ENCODE measurements at places on chromosomes 6 and 20. TPM values are rescaled to one million over a fixed set of nuclear protein-coding genes. Genes with fewer than 3 reads are reported as not detected.

GRCh38 chr6:131431718-131432117, 141.3 kb upstream of the ARG1 start:
- DNase-seq, result no peak

DNA sequence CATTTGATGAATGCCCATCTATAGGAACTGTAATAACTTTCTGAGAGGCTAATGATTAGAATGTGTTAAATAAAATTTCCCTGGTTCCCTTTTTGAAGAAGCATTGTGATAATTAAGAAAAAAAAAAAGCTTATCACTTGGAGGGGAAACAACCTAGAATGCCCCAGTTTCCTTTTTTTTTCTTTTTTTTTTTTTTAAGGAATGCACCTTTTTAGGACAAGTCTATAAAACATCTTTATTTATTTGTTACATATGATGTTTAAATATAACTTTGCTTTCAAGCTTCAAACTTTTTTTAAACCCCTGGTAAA, 7.3 kb upstream of the MRPS10 start:
- no peak for DNase-seq

DNA sequence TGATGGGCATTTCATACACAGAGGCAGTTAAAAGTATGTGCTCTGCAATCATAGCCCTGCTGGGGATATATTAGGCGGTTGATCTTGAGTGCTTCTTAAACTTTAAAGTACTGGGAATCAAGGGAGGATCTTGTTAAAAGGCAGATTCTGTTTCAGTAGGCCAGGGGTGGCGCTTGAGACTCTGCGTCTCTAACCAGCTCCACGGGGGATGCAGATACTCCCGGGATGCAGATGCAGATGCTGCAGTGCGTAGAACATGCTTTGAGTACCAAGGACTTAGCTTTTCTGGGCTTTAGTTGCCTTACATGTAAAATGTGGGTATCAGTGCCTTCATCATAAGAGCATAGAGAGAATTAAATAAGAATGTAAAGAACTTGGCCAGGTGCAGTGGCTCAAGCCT, 44.4 kb upstream of the ENPP5 start:
- no peak for DNase-seq

- no peak for DNase-seq
Observed at GRCh38 chr6:167946007-167946406, 51.5 kb upstream of the KIF25 start.

GRCh38 chr20:44187772-44188709, 1.1 kb upstream of the JPH2 start:
- DNase-seq, result no peak

DNA sequence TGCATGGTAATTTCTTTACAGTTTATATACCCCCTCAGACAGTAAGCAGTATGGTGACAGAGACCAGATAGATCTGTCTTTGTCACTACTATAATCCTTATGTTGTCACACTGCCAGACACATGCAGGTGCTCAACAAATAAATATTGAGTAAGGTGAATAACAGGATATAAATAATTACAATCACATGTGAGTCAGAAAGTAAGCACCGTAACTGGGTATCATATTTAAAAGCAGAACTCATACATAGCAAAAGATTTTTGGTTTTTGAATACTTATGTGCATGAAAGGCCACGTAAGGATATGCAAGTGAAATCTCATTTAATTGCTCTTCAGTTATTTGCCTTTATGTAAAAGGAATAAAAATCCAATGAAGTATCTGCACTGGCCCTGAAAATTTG, 17.4 kb downstream of the CNBD2 start:
- no peak for DNase-seq

GRCh38 chr20:3128275-3128984, 31.2 kb downstream of the FASTKD5 start:
- DNase-seq, result no peak

- no peak for DNase-seq
Observed at GRCh38 chr20:51584737-51585136, 42.2 kb upstream of the NFATC2 start.

- DNase-seq, result no peak
Observed at GRCh38 chr20:44390280-44390679, 34.8 kb downstream of the HNF4A start.

DNA sequence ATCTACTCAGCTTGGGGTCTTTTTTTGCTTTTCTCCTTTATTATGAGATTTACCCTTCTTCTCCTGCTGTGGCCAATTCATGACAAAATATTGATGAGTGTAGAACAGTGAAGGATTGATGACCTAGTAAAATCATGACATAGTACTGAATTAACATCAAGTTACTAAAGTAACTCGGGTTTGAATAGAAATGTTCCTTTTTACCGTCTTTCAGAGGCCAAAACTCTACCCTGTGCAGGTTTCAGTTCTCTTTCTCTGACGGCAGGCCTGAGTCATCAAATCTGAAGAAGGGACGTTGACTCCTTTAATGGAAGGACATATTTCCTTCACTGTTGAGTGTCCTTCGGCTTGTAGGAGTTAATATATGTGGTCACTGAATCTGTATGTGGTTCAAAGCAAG, 80.7 kb downstream of the RREB1 start:
- no peak for DNase-seq

DNA sequence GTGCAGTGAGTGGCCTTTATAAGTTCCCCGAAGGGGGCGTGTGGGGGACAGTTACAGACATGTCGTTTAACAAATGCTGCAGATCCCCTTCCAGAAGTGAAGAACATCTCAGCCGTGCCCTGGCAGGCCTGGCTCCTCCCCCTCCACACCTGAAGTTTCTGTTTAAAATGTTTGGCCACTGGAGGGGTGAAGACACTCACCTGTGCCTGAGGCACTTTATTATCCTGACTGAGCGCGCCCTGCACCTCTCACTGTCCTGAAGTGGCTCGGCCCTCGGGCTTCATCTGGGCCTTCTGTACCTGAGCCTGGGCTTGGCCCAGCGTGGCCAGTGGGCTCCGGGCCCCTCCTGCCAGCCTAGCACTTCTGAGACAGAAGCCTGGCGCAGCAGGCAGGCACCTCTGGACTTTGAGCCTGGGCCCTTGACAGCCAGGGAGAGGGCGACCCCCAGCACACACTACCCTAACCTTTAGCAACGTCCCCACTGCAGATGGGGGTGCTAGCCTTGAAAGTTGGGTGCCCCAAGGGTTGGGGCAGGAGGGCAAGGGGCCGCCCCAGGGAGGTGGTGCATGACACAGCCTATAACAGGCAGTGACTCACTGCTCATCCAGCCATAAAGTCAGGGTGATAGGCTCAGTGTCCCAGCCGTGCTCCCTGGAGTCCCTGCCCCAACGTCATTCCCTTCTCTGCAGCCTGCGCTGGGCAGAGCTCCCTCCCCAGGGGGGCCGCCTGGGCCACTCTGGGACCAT, 13.6 kb upstream of the GATA5 start:
- no peak for DNase-seq

- peak; percentile 58 for DNase-seq
Observed at GRCh38 chr20:35767683-35768481, 3.9 kb upstream of the PHF20 start.

GRCh38 chr6:22322103-22323030, 25.5 kb upstream of the PRL start:
- DNase-seq, result no peak

- no peak for DNase-seq
Observed at GRCh38 chr20:41413169-41413568, 46.6 kb upstream of the EMILIN3 start.

DNA sequence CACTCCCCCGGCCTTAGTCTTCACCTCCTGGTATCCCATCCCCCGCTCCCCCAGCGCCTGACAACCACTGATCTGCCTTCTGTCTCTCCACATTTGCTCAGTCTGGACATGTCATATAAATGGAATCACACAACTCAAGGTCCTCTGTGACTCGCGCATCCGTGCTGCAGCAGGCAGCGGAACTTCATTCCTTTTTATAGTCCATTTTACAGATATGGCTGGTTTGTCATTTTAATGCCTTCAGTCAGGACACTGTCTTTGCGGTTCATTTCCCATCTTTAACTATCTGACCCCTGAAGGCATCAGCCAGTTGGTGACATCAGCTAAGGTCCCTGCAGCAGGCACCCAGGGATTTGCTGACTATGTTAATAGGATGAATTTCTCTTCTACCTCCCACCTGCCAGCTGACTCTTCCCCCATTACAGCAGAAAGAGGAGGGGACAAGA, 125.7 kb downstream of the ZMYND8 start:
- DNase-seq, result no peak

DNA sequence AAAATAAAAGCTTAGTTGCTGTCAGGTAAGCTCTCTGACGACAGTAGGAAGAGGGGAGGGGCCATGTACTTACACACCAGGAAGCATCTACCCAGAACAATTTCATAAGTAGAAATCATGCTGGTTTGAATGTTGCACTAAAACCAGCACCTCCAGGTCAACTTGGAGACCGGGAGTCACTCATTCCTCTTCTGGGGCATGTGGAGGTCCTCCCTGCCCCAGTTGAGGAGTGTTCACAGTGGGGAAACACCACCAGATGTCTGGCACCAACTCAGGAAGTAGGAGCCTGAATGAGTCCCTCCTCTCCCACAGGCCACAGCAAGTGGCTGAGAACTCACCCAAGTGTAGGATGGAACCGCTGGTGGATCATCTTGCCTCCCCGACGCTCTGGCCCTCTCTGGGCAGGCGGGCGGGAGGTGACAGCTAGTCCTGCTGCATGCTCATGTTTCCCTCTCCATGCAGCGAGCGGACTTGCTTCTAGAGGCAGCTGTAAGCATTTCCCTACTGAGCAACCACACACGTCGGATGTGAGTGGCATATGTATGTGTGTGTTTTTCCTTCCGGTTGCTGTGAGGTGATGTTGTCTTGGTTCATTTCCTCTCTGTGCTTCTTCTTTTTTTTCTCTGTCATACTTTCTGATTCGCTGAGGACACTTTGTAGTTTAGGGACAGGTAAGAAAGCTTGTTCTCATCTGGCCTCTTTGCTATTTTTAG, 149.5 kb upstream of the NEDD9 start:
- peak; percentile 71 for DNase-seq

GRCh38 chr6:24996269-24996836, 60.6 kb upstream of the RIPOR2 start:
- DNase-seq, result no peak

- no peak for DNase-seq
Observed at GRCh38 chr20:46056027-46056833, 27.2 kb downstream of the SLC12A5 start.

GRCh38 chr6:149318581-149319286, 1.2 kb downstream of the TAB2 start:
- peak; percentile 23 for DNase-seq

DNA sequence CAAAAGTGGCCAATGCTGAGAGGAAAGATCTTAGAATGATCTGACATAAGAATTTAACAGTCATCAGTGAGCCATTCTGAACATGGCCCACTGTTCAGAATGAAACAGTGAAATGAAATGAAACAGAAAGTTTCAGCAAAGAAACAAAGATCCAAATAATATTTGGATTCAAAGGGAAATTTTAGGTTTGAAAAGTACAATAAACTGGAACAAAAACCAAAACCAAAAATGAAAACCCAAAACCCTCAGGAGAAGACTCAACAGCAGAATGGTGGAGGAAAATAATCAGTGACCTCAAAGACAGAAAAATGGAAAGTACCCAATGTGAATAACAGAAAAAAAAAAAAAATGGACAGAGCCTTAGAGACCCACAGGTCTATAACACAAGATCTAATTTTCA, 66.1 kb upstream of the EMILIN3 start:
- DNase-seq, result no peak

DNA sequence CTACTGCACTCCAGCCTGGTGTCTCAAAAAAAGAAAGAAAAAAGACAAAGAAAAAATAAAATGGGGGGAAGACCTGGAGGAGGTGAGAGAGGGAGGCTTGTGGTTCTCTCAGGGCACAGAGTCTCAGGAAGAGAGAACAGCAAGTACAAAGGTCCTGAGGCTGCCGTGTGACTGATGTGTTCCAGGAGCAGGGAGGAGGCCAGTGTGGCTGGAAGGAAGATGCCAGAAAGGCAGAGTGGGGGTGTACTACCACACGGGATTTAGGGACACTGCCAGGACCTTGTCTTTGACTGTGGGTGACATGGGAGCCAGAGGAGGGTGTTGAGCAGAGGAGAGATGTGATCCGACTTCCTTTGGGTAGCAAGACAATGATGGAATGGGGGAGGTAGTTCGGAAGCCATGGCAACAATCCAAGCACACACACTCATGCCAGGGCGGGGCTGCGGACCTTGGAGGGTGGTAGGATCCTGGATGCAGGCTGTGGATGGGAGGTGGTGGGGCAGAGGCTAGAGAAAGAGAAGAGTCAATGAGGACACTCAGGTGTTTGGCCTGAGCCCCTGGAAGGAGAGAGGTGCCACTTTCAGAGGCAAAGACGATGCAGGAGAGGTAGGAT, 136.4 kb upstream of the PTPN1 start:
- no peak for DNase-seq

DNA sequence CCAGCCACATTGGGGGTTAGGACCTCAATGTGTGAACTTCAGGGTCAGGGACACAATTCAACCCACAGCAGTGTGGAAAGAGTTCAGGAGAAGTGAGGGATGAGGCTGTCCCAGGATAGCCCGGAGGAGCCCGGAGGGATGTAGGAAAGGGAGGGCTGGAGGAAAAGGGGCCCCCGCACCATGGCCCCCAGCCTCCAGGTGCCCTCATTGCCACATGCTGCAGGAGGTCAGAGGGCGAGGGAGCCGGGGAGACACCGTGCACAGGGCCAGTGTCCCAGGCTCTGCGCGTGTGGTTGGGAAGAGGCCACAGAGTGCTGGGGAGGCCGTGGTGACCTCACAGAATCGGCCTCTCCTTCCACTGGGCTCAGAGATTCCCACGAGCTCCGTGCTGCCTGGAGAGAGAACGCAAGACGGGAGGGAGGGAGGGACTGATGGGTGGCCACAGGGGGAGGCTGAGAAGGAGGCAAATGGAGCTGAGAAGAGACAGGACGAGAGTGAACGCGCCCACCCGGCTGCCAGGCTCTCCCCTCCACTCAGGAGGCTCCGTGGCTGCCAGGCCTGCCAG, 215.1 kb downstream of the DLL1 start:
- no peak for DNase-seq

GRCh38 chr6:108497883-108498282, 62.8 kb upstream of the FOXO3 start:
- no peak for DNase-seq

- no peak for DNase-seq
Observed at GRCh38 chr20:60152792-60153191, 194.6 kb downstream of the CDH26 start.

GRCh38 chr6:113683968-113684367, 173.2 kb upstream of the MARCKS start:
- DNase-seq, result no peak

GRCh38 chr20:9330151-9330550, 184.2 kb upstream of the LAMP5 start:
- no peak for DNase-seq

GRCh38 chr6:22099231-22099630, 197.6 kb downstream of the PRL start:
- DNase-seq, result no peak

GRCh38 chr6:35669451-35670045, 19.2 kb downstream of the FKBP5 start:
- no peak for DNase-seq

Gene PLCB1
- 3.3 TPM for total RNA-seq

Gene ZMYND8
- total RNA-seq, result 58.2 TPM

Gene DSP
- 0.95 TPM for total RNA-seq

Gene GRM1
- total RNA-seq, result not detected

Gene GABRR2
- 0.93 TPM for total RNA-seq

Gene DNAH8
- total RNA-seq, result 0.12 TPM

Gene BPIFB2
- total RNA-seq, result not detected

Gene RGS17
- total RNA-seq, result not detected

Gene DTNBP1
- total RNA-seq, result 25.4 TPM

All from T-cell (primary cell).